ENCODE measurements at places on chromosomes 7 and 10. TPM values are rescaled to one million over a fixed set of nuclear protein-coding genes. Genes with fewer than 3 reads are reported as not detected.

Gene ANKRD1
- polyA plus RNA-seq, result not detected

Gene FAM20C
- 29.7 TPM for polyA plus RNA-seq

Gene CALML3
- polyA plus RNA-seq, result not detected

Gene OR2A12
- polyA plus RNA-seq, result not detected

Gene IGFBP1
- not detected for polyA plus RNA-seq

Gene ZNF488
- polyA plus RNA-seq, result 0.85 TPM

Gene ABI1
- 50.4 TPM for polyA plus RNA-seq

Gene GRID2IP
- polyA plus RNA-seq, result not detected

Gene TWNK
- polyA plus RNA-seq, result 4.2 TPM

Gene VAX1
- polyA plus RNA-seq, result 0.70 TPM

Gene PUS7
- polyA plus RNA-seq, result 9.2 TPM

Gene FEZF1
- 1.1 TPM for polyA plus RNA-seq

Gene NXPH1
- 24.9 TPM for polyA plus RNA-seq

Gene DOCK4
- polyA plus RNA-seq, result 28.1 TPM

Gene OLAH
- polyA plus RNA-seq, result not detected

All from neural cell (in vitro differentiated cells).